Stimulated activated CD4-positive, alpha-beta T cell treated with anti-CD3 and anti-CD28 coated beads, TNF-alpha, amount 100 ng/mL, for 4 hours (primary cell): ENCODE measurements at places on chromosomes 3 and 15.
A peak's percentile ranks its signal among the peaks of the same experiment; 100 is the strongest.

- no peak for DNase-seq
Measured at GRCh38 chr15:44676676-44677075, 13.2 kb upstream of the SPG11 start.

GRCh38 chr3:188207941-188208515 is 54.1 kb downstream of the LPP start:
- DNase-seq = no peak

GRCh38 chr3:169558371-169558770 is 105.1 kb downstream of the MECOM start:
- DNase-seq = no peak

GRCh38 chr3:120795959-120796358 is 53.4 kb downstream of the GTF2E1 start:
- DNase-seq = no peak

DNA sequence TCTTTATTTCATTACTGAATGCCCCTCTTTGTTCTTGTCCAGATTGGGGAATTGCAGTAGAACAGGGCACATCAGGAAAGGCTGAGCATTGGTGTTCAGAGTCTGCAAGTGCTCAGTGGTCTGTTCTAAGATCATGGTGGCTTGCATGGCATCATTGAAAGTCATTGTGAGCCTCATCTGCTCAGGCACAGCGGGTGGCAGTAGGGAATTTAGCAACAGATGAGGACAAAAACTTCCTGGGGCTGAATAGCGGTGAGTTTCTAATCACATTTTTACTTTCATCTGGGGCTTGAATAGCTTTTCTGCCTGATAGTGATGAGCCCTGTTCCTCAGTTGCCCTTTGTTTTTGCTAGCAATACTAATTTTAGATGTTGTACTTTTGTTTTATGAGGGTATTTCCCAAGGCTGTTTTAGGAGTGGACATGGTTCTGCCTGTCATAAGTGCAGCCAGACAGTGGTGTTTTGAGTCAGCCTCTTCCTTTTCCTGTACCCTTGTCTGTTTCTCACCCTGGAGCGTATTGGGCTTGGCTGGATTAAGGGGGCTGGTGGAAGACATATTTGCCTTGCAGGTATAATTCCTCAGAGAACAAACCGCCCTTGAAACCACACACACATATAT is 127.2 kb upstream of the IL12A start:
- DNase-seq = no peak

DNA sequence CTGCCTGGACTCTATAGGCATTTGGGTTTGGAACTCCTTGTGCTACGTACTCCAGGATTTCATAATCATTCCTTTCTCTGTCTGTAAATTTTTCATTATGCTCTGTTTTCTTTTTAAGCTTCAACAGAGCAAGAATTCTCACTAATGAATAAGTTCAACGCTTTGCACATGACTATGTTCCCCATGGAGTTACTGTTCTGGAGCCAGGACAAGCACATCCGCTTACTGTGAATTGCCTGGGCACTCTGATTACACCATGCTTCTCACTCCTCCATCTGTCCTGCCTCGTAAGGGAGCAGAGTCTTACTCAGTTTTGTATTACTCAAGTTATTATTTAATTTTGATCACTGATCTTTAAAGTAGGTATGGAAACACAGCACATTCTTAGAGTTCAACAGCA is 472.7 kb downstream of the RAP2B start:
- no peak for DNase-seq

GRCh38 chr3:70916375-70917055 is 604.1 kb upstream of the MDFIC2 start:
- DNase-seq = no peak

DNA sequence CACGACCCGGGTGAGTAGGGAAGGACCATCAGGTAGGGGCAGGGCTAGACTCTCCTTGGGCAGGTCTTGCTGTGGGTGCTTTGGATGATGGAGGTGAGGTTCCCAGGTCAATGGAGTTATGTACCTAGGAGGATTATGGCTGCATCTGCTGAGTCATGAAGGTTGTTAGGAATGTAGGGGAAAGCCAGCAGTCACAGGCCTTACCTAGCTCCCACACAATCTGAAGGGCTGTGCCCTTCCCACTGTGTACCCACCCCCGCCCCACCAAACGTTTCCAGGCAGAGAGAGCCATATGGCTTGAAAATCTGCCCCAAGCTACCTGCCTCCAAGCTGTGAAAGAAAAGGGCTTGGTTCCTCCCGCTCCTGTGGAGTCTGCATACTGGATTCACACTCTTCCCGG is 573.4 kb upstream of the DPPA4 start:
- no peak for DNase-seq

- no peak for DNase-seq
Measured at GRCh38 chr3:143731320-143731719, 116.9 kb downstream of the SLC9A9 start.

DNA sequence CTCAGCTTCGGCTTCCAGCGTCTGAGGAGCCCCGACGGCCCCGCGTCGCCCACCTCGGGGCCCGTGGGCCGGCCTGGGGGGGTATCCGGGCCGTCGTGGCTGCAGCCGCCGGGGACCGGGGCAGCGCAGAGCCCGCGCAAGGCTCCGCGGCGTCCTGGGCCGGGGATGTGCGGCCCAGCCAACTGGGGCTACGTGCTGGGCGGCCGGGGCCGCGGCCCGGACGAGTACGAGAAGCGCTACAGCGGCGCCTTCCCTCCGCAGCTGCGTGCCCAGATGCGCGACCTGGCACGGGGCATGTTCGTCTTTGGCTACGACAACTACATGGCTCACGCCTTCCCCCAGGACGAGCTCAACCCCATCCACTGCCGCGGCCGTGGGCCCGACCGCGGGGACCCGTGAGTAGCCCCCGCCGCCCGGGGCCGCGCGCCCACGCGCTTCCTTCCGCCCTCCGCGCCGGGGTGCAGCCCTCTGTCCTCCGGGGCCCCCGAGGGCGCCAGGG is 462 bp downstream of the EDEM1 start:
- peak; percentile 32 for DNase-seq

- no peak for DNase-seq
Measured at GRCh38 chr3:132183811-132184210, 133.4 kb upstream of the ACP3 start.

GRCh38 chr3:99999536-99999935 is 114.8 kb downstream of the FILIP1L start:
- DNase-seq = no peak
